ENCODE measurements at places on chromosomes 16 and 17. TPM values are rescaled to one million over a fixed set of nuclear protein-coding genes. Genes with fewer than 3 reads are reported as not detected.

DNA sequence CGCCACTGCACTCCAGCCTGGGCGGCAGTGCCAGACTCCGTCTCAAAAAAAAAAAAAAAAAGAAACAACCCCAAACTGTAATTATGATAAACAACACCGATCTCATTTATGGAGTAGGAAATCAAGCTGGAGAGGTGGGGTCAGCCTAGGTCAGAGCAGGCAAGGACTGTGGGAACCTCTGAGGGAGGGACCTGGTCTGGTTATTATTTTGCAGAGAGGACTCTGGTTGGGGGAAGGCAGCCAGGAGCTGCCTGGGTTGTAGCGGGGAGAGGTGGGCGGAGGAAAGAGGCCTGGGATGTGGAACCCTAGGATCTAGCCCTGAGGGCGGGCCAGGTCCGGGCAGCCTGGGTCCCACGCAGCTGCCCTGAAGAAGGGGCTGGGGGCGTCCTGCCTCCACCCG lies 10.9 kb upstream of the HS3ST6 start:
- DNase-seq = no peak

- DNase-seq = no peak
Observed at GRCh38 chr17:32285746-32286517, 20.3 kb downstream of the RHBDL3 start.

DNA sequence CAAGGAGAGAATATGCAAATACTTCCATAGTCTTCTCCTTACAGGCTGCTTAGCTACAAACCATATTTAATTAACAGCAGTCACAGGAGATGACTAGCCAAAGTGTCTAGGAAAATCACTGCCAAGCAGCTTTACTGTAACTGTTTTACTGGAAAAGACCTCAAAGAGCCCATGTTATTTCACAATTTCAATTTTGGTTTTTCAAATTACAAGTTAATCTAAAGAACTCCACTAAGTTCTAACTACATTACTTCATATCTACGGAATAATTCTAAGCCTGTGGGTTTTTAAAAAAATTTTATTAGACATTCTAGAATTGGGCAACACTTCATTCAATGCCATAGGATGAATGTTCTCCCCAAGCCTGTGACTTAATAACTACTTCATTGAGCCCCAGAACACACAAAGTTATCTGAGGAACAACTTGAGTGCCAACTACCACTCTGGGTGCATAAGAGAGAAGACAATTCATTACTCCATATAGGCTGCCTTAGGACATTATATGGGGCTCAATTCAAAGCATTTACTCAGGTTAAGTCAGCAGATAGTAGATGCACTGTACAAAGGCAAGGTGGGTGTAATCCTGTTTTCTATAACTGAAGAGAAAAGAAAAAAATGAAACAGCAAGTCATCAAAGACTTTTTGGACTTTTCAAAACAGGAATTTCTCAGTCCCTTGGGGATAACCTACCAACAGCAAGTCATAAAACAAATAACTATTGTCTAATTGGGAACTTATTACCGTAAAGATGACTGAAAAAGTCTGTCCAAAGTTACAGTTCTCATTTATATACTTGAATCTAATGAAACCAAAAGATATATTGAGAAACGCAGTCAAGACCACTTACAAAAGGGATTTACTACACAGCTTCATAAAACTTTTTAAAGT lies 33.0 kb downstream of the STAT3 start:
- DNase-seq = peak; percentile 46

- no peak for DNase-seq
Observed at GRCh38 chr17:5635949-5636348, 51.6 kb upstream of the NLRP1 start.

Gene MYO15B
- 10.9 TPM for total RNA-seq

Gene RASL10B
- total RNA-seq = 0.09 TPM

Gene PRSS22
- total RNA-seq = not detected

Gene KRT13
- total RNA-seq = not detected

Gene GLP2R
- 0.09 TPM for total RNA-seq

Gene CTRL
- total RNA-seq = 0.52 TPM

All from MCF 10A (cell line).